ENCODE measurements at places on chromosomes 7 and 10. TPM values are rescaled to one million over a fixed set of nuclear protein-coding genes. Genes with fewer than 3 reads are reported as not detected.

DNA sequence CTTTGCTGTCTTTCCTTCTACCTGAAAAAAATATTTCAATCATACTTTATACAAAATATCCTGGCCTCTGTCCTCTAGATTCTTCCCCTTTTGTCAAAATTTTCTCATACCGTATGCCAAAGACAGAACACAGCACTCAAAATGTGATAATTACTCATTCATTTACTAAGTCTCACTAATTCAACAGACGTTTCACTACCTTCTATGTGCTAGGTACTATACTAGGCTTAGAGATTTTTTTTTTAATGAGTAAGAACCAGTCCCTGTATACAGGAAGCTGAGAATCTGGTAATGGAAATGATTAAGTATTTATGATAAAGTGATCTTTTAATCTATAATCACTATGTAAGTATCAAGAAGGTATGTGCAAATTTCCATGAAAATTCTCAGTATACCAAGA, 128.0 kb downstream of the ELAPOR2 start:
- no peaks in the 10 kb centered on the region for H3K36me3 ChIP-seq
- H3K27me3 ChIP-seq = no peaks in the 10 kb centered on the region
- no peak overlapping the region for H3K27ac ChIP-seq
- no peak for DNase-seq

CARD11 gene
- 107 TPM for total RNA-seq

BHLHA15 gene
- total RNA-seq = 0.35 TPM

PAX4 gene
- total RNA-seq = not detected

IQUB gene
- total RNA-seq = 0.11 TPM

- H3K4me3 ChIP-seq = no peak overlapping the region
- no peak for DNase-seq
- H3K36me3 ChIP-seq = no peaks in the 10 kb centered on the region
- no peak overlapping the region for H3K27ac ChIP-seq
- no peaks in the 10 kb centered on the region for H3K4me1 ChIP-seq
These were observed 324.6 kb downstream of the ATRNL1 start for GRCh38 chr10:115417585-115418265.
